ENCODE measurements at places on chromosomes 16 and 17.

DNA sequence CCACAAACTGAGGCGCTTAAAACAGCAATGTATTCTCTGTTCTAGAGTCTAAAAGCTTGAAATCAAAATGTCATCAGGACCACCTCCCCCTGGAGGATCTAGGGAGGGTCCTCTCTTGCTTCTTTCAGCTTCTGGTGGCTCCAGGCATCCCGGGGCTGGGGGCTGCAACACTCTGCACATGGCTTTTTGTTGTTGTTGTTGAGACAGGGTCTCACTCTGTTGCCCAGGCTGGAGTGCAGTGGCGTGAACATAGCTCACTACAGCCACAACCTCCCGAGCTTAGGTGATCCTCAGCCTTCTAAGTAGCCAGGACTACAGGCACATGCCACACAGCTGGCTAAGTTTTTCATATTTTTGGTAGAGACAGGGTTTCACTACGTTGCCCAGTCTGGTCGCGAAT lies 37.0 kb upstream of the SNN start:
- no peak for DNase-seq

- DNase-seq = no peak
These were observed 1.1 kb downstream of the GLIS2 start for GRCh38 chr16:4316864-4317531.

- no peak for DNase-seq
These were observed 128.5 kb downstream of the PARN start for GRCh38 chr16:14501331-14502255.

GRCh38 chr17:60355663-60356594 lies 36.0 kb downstream of the USP32 start:
- no peak for DNase-seq

- DNase-seq = no peak
These were observed 4.7 kb downstream of the NEURL4 start for GRCh38 chr17:7324438-7324779.

- no peak for DNase-seq
These were observed 3.0 kb downstream of the TMEM132E start for GRCh38 chr17:34582185-34582900.

GRCh38 chr16:11076259-11077018 lies 132.1 kb downstream of the CLEC16A start:
- DNase-seq = no peak

GRCh38 chr17:43841282-43841681 lies 5.7 kb upstream of the CD300LG start:
- no peak for DNase-seq

GRCh38 chr17:4733073-4733531 lies 1.9 kb downstream of the MED11 start:
- no peak for DNase-seq

GRCh38 chr17:63571632-63572310 lies 21.5 kb downstream of the DCAF7 start:
- DNase-seq = no peak

GRCh38 chr17:39706921-39707337 lies 7.1 kb downstream of the ERBB2 start:
- no peak for DNase-seq

All from activated effector memory CD4-positive, alpha-beta T cell treated with Interleukin-2 at 50 U/mL for 16 hours (primary cell).